Stimulated activated CD8-positive, alpha-beta memory T cell treated with anti-CD3 and anti-CD28 coated beads, Interleukin-15, amount 100 ng/mL, for 4 hours (primary cell): ENCODE measurements at places on chromosomes 3 and 15.

DNA sequence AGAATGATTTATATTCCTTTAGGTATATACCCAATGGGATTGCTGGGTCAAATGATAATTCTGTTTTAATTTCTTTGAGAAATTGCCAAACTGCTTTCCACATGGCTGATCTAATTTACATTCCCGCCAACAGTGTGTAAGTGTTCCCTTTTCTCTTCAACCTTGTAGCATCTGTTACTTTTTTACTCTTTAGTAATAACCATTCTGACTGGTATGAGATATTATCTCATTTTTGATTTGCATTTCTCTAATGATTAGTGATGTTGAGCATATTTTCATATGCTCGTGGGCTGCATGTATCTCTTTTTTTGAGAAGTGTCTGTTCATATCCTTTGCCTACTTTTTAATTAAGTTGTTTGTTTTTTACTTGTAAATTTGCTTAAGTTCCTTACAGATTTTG, 1264.2 kb downstream of the OTOL1 start:
- DNase-seq = no peak

- no peak for DNase-seq
Measured at GRCh38 chr15:64915518-64916227, 4.0 kb downstream of the ANKDD1A start.

GRCh38 chr3:140050396-140050795, 115.4 kb downstream of the CLSTN2 start:
- DNase-seq = no peak

DNA sequence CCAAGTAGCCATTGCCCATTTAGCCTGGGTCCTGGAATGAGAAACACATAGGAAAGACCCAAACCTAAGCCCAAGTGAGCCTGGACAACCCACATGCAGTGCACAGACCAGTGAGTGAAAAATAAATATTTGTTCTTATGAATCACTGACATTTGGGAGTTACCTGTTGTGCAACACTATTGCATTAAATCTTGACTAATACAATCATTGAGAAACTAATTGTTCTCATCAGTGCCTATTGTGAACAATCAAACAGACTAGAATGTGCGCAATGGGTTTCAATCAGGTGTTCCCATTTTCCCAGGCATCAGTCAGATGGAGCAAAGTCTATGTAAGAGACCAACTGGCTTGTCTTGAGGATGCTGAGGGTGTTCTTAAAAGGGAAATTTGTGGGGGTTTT, 54.7 kb upstream of the CNOT10 start:
- no peak for DNase-seq

GRCh38 chr3:137988152-137988551, 21.8 kb upstream of the CLDN18 start:
- DNase-seq = no peak

DNA sequence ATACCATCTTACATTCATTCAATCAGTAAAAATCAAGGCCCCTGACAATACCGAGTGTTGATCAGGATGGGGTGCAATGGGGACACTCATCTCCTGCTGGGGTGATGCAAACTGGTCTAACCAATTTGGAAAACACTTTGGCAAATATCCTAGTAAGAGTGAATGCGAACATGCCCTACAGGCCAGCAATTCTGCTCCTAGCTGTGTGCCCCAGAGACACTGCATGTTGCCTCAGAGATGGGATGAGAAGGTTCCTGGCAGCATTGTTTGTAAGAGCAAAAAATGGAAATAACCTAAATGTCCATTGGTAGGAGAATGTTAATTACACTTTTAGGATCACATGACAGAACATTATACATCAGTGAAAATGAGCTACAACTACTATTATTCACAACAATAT, 4.7 kb downstream of the LINGO1 start:
- DNase-seq = no peak

GRCh38 chr3:61155701-61156292, 95.5 kb downstream of the FHIT start:
- no peak for DNase-seq

DNA sequence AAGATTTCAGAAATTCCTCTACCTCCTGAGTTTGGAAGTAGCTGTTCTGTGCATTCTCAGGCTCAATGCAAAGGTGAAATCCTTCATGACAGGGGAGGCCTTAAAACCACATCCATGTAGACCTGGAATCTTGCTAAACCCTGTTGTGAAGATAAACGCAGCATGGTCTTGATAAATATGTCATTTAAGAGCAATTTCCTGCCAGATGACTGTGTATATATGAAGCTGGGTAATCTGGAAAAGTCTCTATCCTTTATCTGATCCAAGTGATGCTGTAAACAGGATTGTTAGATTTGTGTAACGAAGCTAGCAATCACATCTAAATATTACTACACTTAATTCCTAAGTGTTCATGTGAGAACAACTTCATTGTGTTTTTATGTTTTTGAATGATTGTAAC, 9.1 kb downstream of the MCTP2 start:
- no peak for DNase-seq

- no peak for DNase-seq
Measured at GRCh38 chr15:39795486-39795885, 12.8 kb upstream of the FSIP1 start.

- DNase-seq = no peak
Measured at GRCh38 chr15:92733934-92734521, 78.5 kb upstream of the FAM174B start.

DNA sequence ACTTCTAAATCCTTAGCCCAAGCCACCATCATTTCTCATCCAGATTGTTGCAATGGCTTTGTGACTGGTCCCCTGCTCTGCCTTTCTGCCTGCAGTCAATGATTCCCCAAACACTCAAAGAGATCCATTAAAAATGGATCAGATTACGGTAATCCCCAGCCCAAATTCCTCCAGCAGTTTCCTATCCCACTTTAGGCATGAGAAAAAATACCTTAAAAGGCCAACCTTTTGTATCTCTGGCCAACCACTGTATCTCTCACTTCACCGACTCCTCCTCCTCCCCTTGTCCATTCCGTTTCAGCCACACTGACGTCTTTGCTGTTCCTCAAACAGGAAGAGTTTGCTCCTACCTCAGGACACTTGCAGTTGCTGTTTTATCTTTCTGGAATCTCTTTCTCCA, 20.9 kb upstream of the IL1RAP start:
- DNase-seq = no peak

DNA sequence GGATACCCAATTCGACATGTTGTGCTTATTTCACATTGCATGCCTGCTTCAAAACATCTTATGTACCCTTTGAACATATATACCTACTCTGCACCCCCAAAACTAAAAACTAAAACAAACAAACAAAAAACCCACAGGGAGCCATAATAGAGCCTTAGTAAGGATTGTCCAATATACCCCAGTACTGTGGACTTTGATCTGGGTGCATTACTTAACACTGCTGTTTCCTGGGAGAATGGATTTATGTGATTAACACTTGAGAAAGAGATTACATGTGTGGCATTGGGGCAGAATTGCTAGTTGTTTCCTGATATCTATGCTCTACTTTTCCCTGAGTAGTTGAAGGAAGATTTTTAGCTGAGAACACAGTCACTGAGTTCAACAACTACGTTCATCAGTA, 583.4 kb upstream of the ROBO1 start:
- no peak for DNase-seq

- no peak for DNase-seq
Measured at GRCh38 chr15:59360896-59361295, 11.8 kb downstream of the MYO1E start.

DNA sequence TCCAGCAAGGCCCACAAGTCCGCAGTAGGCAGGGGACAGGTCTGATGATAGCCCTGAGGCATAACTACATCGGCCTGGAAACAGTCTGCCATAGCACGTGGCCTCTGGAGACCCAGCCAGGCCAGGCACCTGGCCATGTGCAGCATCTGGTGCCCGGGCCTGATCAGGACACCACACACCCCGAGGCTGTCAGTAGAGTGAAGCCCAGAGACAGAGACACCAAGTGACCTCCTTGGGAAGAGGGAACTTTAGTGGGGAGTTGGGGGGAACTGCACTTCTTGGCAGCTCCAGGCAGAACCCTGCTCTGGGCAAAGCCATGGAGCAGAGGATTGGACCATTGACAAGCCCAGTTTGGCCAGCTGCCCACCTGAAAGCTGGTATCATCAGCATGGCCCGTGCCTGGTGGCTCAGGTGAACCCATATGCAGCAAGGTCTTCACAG, 1.2 kb downstream of the SHISA5 start:
- no peak for DNase-seq

DNA sequence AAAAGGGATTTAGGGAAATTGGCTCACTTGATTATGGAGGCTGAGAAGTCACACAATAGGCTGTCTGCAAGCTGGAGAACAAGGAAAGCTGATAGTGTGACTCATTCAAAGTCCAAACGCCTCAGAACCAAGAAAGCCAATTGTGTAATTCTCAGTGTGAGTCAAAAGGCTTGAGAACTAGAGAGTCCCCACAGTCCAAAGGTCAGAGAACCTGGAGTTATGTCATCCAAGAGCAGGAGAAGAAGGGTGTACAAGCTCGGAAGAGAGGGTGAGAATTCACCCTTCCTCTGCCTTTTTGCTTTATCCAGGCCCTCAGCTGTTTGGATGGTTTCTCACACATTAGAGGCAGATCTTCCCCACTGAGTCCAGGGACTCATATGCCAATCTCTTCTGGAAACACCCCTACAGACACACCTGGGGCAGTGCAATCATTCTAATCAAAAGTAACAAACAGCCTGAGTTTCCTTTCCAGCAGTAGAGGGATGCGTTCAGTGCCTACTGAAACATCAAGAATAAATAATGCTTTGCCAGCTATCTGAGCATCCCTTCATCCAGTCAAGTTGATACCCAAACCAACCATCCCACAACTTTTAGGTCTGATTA, 271.5 kb downstream of the SATB1 start:
- DNase-seq = no peak
